ENCODE measurements at places on chromosomes 5 and 9.

- peak; percentile 63 for DNase-seq
Measured at GRCh38 chr5:172453986-172454357, 353 bp downstream of the SH3PXD2B start.

GRCh38 chr9:8769153-8769552 is 969.6 kb upstream of the DMAC1 start:
- DNase-seq = peak; percentile 46

- DNase-seq = no peak
Measured at GRCh38 chr9:72509053-72509452, 12.4 kb upstream of the TMC1 start.

DNA sequence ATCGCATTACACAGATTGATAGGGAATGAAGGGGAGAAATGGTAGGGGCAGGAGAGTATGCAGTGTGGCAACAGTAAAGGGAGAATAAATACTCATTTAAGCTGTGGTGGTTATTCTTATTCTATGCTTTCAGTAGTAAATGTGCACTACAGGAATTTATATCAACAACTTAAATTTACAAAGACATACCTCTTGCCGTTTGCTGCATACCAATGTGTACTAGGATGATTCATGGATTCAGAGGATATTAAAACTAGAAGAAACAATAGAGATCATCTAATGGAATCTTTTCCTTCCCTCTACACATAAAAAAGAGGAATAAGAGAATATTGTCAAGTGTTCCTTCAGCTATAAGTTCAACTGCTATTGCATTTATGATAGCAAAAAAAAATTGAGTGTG is 103.3 kb upstream of the RASA1 start:
- no peak for DNase-seq

- DNase-seq = no peak
Measured at GRCh38 chr5:45642370-45642769, 53.8 kb downstream of the HCN1 start.

DNA sequence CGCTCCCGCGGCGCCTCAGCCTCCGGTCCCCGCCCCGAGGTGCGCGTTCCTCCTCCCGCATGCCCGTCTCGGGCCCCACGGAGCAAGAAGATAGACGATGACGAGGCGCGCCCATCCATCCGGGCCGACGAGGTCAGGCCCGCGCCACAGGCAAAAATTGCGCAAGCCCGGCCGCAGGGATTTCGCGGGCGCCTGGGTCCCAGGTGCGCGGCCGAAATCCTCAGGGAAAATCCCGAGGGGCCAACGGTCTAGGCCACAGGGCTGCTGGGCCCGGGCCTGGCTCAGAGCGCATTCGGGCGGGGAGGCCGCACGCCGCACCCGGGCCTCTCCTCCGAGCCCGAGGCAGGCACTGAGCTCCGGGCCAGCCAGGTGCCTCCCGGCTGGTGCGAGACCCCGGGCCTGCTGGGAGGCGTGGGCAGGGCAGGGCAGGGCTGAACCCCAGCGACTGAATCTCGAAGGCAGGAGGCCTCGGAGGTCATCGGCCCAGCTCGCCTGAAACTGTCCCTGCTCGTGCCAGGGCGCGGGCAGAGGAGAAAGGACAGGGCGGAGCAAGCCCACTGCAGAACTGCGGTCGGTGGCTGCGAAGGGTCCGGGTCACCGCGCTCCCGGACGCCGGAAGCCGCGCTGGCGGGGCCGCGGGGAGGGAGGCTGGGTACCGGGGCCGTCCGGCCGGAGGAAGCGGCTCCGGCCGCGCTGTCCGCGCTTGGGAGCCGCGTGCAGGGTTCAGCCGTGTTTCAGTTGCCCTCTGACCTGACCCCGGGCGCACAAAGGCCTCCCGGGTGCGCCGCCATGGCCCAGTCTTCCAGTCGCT is 66.8 kb downstream of the FOXD1 start:
- DNase-seq = no peak

DNA sequence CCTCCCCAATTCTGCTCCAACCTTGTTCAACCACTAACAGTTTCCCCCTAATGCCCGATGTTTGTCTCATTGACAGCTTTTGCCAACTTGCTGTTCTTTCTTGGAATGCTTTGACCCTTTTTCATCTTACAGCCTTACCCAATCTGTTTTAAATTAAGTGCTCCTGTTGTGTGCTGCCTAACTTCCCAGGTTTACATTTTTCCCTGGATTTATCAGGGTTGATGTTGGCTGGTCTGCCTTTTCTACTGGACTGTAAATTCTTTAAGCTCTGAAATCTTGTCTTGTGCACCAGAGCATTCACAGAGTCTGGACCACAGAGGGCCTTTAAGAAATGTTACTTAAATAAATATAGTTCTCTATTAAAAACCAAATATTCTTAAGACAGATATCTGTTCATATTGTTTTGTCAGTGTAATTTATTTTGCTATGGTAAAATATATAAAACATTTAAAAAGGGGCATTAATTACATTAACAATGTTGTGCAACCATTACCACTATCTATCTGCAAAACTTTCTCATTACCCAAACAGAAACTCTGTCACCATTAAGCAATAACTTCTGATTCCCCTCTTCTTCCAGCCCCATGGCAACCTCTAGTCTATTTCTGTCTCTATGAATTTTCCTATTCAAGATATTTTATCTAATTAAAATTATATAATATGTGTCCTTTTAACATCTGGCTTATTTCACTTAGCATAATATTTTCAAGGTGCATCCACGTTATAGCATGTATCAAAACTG is 73.0 kb downstream of the OSTF1 start:
- DNase-seq = no peak

DNA sequence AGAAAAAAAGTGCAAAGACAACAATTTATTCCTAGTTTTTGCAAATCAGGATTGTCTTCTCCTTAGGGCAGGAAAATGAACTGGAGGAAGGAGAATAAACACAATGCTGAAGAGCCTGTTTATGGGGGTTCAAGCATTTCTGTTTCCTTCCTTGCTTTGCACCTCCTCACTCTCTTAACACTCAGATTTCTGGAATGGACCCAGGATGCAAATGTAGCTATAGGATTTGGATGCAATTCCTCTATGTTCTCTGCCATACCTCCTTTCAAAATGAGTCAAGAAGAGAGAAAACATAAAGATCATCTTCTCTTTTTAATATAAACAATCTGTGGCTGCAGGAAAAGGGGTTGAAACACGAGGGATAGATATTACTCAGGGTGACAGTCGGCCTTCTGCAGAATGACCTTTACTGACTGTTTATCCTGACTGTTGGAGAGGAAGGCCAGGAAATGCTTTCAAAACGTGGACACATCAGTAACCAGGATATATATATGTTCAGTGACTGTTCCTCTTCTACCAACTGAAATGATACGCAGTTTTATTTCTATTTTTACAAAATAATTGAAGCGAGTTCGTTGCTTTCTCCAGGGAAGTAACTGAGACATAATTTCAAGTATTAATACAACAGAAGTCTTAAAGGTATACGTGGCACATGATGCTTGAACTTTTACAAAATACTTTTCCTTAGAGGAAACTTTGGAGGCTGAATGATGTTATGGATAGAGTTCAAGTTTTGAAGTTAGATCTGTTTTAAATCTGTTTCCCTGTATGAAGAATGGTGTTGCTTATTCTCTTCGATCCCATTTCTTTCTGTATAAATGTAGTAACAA is 44.4 kb downstream of the ACTBL2 start:
- DNase-seq = no peak

DNA sequence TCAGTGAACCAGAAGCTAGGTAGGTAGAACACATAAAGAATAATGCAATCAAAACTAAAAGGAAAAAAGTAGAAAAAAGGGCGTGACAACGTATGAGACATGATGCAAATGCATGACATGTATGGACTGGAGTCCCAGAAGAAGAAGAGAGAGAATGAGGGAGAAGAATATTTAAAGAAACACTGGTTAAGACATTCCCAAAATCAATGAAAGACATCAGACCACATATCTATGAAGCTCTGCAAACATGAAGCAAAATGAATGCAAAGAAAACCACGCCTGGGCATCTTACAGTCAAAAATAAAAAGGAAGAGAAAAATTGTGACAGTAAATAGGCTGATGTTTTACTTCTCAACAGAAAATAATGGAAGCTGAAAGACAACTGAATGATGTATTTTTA is 23.8 kb upstream of the NKD2 start:
- DNase-seq = no peak

DNA sequence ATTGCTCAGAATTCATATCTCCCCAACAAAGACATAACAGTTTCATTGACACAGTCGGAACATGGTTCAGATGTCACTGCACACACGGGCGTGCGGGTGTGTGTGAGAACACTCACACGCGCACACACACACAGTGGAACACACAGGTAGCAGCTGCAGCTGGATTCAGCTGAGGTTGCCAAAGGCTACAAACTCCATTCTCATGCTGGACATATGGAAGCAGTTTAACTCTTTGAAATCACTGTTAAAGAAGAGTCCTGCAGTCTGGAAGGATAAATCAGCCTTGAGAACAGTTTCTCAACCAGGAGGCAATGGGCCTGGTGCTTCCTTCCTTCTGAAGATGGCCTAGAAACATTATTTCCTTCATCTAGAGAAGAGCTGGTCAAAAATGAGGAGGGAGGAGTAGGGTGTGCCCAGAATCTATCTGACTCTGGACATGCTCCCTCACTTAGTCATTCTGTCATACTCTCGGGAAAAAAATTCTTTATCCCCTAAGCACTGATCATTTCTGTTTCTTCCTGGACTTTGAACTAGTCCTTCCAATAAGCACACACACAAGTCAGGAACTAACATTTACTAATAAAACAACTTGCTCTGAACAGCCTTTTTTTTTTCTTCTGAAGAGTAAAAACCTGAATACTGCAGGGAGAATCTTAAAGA is 160.6 kb downstream of the ZDHHC21 start:
- peak; percentile 49 for DNase-seq

DNA sequence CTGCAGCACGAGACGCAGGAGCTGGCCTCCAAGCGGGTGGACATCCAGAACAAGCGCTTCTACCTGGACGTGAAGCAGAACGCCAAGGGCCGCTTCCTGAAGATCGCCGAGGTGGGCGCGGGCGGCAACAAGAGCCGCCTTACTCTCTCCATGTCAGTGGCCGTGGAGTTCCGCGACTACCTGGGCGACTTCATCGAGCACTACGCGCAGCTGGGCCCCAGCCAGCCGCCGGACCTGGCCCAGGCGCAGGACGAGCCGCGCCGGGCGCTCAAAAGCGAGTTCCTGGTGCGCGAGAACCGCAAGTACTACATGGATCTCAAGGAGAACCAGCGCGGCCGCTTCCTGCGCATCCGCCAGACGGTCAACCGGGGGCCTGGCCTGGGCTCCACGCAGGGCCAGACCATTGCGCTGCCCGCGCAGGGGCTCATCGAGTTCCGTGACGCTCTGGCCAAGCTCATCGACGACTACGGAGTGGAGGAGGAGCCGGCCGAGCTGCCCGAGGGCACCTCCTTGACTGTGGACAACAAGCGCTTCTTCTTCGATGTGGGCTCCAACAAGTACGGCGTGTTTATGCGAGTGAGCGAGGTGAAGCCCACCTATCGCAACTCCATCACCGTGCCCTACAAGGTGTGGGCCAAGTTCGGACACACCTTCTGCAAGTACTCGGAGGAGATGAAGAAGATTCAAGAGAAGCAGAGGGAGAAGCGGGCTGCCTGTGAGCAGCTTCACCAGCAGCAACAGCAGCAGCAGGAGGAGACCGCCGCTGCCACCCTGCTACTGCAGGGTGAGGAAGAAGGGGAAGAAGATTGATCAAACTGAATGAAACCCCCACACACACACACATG is 654 bp downstream of the PURA start:
- peak; percentile 78 for DNase-seq

DNA sequence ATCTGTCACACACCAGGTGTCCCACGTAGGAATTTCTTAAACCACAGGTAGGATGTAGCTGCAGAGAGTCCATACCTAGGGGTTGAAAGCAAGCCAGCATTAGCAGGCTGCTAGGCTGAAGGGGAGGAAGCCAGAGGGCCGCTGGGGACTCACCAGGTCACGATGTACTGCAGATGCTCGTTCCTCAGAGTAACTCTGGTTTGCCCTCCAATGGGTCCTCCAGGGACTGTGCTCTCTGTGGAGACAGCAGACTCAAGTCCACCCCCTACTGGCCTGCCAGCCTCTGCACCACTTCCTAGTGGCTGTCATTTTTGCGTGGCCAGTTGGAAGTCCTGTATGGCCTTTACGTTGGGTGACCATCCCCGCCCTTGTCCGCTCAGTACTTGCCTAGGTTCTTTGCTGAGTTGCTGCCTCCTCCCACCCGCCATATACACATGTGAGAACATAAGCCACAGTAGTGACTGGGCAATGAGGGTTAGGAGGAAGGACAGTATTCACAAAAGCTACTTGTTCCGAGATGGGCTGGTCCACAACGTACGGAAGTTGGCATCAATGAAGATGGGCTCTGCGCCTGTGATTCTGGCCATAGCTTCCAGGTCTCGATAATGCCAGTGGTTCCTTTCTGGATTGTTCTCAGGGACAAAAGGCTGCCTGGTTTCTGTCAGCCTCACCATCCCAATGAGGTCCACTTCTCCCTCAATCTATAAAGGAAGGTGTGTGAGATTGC is 4.1 kb downstream of the RPL7A start:
- DNase-seq = peak; percentile 55

DNA sequence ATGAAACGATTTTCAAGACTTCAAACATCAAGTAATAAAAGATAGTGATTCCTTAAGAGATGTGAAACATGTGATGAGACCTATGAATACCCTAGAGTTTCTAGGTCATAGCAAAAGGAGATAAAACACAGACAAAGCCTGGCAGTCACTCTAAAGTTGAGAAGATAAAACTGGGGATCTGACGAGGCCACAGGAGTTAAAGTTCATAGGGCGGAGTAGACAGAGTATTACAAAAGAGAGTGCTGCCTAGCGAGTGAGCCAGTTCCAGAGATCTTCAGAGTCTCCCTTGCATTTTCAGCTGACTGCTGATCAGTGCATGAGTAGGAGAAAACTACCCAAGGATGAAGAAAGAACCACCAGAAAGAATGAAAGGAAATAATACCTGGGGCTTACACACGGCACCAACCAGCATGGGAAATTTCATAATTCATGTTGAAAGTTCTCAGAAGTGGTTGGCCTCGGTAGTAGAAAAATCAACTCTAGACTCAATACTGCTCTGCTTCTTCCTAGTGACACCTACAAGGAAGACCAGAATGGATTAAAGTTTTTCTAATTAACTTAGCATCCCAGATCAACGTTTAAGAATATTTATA is 30.4 kb downstream of the FBXO4 start:
- DNase-seq = no peak

DNA sequence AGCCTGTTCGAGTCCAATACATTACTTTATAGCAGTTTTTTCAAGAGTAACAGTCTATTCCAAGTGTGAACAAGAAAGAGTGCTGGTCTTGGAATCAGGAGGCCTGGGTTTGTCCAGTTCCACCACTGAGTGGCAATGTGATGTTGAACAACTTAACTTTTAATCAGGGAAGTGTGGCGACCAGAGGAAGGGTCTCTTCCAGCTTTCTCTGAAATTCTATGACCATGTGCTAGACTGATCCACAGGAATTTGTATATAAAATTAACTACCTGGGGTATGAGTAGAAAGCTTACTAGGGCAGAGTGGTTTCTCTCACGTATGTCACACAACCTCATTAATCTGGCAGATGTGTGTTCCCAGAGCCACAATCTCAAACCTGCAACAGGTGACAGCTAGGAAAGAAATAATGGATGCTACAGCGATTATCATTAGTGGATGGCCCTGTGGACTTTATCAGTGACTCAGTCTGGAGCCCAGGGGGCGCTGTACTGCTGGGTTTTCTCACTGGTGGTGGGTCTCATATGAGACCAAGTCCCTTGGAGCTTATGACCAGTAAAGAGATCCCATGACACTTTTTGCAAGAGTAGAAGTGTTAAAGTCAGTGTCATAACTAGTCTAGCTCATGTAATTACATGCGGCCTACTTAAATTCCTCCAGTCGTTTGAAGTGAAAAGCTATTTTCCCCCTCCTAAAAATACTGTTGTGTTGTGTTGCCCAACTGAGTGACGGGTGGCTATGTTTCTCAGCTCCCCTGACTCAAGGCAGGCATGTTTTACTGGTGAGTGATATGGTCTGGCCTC is 116.5 kb downstream of the GDNF start:
- peak; percentile 56 for DNase-seq

GRCh38 chr5:139543423-139543991 is 17.6 kb upstream of the UBE2D2 start:
- peak; percentile 79 for DNase-seq
